ENCODE measurements at places on chromosomes 12 and 14. TPM values are rescaled to one million over a fixed set of nuclear protein-coding genes. Genes with fewer than 3 reads are reported as not detected.

The TAS2R30 gene
- not detected for polyA plus RNA-seq

The GYS2 gene
- polyA plus RNA-seq: not detected

GRCh38 chr14:75428230-75429104 is 645 bp downstream of the JDP2 start:
- DNase-seq: no peak

- peak; percentile 80 for DNase-seq
Measured at GRCh38 chr12:94147991-94148738, at the start of gene PLXNC1. Gene PLXNC1 (plus strand): TSS chr12:94148577. CDS start chr12:94148972, 395 bp downstream.

GRCh38 chr14:100857233-100857922 is 31.5 kb downstream of the MEG3 start:
- DNase-seq: no peak

DNA sequence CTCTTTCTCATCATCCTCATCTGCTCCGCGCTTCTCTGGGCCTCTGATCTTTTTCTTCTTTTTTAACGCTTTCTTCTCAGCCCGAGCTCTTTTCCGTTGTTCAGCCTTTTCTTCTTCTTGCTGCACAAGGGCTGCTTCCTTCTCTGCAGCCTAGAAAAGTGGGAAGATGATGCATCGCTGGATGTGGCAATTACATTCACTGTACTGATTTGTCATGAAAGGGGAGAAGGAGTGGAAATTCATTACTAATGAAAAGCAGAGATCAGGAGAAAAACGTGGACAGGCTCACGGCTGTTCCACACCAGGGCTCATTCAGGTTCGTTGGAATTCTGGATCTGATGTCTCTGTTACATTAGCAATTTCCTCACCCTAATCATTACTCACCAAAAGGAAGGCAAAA is 15.1 kb downstream of the FICD start:
- DNase-seq: no peak

All from CD4-positive, alpha-beta memory T cell (primary cell).